ENCODE measurements at places on chromosomes 12 and 14.

DNA sequence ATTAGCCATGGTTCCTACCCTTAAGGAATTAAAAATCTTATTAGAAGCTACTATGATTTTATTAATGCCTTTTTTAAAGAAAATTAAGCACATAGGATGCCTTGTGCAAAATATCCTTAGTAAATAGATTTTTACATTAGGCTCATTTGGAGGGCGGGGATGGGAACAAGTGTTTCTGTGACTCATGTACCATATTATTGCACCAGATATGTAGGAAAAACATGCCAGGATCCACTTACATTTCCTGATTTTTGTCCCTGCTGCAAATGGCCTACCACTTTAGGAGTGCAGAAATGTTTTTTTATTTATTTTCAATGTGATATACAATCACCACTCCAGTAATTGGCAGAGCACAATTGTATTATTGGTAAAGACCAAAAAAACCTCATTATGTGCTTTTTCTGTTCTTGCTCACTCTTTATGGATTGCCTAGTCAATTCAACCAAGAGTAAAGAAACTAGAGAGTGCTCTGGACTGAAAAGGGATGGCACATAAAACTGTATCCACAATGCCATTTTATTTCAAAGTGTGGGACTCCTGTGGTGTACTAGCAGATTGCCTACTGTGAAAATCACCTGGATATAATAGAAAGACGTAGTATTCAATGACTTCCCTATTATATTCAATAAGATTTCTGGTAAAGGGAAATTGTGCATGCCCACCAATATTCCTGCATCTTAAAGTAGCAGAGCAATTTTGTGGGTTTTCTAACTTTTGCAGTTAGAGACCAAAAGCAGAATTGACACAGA is 86.9 kb downstream of the ANO6 start:
- no peak for DNase-seq

DNA sequence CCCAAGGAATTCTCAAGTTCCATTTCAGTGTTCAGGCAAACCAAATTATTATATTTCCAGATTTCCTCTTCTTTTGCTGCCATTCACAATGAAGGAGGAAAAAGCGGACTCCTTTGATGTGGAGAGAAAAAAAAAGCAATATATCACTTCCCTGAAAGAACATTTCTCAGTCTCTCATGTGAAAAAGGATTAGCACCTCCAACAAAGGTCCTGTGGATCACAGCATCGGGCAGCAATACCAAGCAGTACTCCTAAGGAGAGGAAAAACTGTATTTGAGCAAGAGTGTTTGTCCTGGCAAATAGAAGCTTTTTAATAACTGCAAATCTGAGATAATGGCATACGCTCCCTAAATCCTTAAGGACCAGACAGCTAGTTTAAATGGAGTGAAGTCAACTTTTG is 93.9 kb upstream of the RFX4 start:
- DNase-seq: no peak

DNA sequence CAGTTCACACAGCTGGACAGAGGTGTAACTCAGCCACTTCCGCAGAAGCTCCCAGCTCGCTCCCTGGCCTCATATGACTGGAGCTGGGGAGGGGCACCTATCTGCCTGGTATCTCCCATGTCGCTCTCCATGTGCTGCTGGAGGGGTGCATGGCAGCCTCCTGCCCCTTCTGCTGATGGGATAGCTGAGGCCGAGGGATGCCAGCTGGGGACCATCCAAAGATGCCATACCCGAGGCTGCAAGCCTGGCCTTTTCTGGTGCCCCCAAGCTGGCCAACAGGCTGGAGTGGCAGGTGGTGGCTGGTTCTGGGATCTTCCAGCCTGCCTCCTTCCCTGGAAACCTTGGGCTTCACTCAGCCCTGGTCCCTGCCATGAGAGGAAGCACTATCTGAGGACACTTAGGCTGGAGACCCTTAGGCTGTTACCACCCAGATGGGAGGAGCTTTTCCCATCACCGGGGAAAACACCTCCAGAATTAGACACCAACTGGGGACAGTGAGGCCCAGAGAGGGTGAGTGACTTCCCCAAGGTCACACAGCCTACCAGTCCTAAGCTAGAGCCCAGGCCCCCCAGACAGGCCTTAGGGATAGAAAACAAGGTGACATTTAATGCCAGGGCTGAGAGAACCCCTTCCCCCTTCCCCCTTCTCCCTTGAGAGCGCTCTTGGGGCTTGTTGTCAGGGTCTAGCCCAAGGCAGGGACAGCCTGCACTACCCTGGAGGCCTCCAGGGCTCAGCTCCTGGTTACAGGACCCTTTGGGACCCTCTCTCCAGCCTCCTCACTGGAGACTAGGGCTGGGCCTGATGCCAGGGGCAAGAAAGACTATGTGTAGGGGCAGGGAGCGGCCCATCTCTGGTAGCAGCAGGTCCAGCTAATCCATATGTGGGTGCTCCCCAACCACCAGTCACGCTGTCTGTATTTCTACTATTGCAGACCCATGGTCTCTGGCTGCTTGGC is 7.1 kb downstream of the DTX1 start:
- no peak for DNase-seq

GRCh38 chr12:56886319-56886718 is 47.9 kb downstream of the SDR9C7 start:
- no peak for DNase-seq

GRCh38 chr12:19311165-19311564 is 128.1 kb upstream of the AEBP2 start:
- no peak for DNase-seq

GRCh38 chr14:91205459-91205858 is 39.0 kb downstream of the GPR68 start:
- DNase-seq: no peak

DNA sequence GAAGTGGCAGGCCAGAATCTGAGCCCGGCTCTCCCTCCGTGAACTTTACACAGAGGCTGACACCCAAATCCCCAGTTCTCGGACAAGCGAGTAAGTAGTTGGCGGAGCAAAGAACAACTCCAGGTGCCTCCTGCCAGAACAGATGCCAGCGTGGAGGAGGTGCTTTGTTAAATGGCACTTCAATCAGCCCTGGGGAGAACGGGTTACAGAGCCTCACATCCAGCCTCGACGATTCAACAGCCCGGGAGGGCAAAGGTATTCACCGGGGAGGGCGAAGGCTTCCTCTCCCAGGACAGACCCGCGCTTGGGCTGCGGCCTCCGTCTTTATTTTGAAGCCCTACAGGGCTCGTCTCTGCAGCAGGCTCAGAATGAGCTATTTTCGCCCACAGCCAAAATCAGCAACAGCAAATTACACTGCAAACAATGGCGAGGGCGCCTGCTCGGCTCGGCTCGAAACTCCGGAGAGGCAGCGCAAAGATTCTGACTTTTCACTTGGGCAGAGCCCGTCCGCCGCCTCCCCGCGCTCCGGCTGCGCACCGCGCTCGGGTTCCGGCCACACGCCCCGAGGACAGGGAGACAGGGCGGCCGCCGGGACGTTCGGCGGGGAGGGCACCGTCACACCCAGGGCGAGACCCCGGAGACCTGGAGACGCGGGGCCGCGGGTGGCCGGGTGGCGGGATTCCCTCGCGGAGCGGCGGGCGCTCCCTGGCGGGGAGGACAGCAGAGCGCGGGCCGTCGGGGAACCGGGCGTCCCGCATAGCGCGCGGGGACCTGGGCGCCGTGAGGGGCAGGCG is 811 bp downstream of the TMCC3 start:
- peak; percentile 15 for DNase-seq

GRCh38 chr14:67620217-67620785 is 581 bp downstream of the ARG2 start:
- no peak for DNase-seq

DNA sequence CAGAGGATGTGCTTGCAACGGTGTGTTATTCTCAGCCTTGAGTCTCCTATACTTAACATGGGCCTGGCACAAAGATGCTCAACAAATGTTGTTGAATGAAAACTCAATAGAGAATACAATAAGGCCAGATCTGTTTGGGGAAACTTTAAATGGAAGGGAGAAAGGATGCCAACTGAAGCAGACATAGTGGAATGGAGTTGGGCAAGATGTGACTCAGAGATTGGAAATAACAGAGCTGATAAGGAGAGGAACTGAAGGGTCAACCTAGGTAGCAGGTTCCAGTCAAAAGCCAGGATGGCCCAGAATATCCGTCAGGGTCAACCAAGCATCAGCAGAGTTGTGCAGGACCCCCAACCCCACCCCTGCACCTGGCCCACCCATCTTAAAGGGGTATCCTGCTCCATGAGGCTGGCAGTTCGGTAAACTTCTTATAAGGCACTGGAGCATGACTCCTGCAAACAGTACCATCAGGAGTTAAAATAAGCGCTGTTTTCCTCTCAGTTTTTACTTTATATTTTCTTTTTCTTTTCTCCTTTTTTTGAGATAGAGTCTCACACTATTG is 1.1 kb upstream of the BCDIN3D start:
- no peak for DNase-seq

- no peak for DNase-seq
Observed at GRCh38 chr14:41950428-41951151, 343.9 kb downstream of the LRFN5 start.

DNA sequence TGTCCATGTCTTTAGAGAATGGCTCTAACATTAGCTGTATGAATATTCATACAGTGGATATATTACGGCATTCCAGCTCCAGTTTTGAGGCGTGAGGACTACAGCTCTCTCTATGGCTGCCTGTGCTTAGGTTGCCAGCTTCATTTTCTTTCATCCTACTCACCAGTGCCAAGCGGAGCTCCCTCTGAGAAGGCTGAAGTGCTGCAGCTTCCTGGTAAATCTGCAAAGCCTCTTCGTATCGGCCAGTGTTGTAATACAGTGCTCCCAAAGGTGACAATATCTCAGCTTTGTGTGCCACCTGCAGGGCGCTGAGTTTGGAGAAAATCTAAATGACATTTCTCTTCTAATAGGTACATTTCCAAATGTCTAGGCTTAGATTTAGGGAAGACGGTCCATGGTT is 19.8 kb upstream of the OVCH1 start:
- no peak for DNase-seq

GRCh38 chr14:80982711-80983110 is 27.3 kb downstream of the TSHR start:
- DNase-seq: no peak

GRCh38 chr12:85350356-85350755 is 70.3 kb downstream of the ALX1 start:
- DNase-seq: no peak

DNA sequence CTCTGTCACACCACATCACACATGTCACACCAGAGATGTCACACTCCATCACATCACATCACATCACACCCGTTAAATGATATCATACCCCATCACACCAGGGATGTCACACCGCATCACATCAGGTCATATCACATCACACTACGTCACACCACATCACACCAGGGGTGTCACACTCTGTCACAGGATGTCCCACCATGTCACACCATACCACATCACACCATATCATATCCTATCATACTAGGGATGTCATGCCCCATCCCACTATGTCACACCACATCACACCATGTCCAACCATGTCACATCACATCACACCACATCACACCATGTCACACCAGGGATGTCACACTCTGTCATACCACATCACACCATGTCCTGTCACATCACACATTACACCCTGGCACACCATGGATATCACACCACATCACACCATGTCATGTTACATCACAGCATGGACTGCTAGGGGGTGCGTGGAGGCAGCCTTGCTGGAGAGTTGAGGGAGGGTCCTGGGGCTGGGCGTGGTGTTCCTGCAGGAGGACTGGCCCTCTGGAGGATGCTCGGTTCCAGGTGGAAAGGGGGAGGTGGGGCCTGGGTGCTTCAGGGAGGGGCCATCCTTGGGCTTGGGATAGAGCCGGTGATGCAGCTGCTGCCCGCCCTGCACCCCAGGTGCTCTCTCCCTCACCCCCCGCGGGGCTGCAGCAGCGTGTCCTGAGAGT is 134.6 kb downstream of the TMEM121 start:
- DNase-seq: no peak

DNA sequence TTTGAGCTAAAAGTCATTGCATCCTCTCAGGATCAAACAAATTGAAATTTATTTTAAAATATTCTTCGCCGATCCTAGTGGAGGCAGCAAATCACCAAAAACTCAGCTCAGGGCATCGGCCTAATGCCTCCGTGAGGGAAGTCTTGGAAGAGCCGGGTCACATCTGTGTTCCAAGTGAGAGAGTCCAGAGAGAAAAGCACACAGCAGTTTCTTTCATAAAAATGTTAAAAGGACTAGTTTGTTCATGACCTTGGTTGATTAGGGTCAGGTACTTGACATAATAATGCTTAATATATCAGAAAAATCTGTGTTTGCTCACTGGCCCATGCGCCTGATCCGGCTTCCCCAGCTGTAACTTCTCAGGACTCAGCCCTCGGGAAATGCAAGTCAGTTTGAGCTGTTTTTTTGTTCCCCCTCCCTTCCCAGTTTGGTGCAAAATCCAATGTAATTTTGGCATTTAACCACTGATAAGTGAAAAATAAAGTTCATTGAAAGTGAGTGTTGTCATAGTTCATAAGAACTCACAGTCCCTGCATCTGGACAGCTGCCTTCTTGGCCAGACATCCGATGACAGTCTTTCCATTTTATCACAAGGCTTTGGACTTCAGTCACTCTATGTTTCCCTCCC is 161.7 kb downstream of the CAND1 start:
- DNase-seq: no peak

Measured in effector memory CD4-positive, alpha-beta T cell (primary cell).